ENCODE measurements at places on chromosomes 2 and 18.
A peak's percentile ranks its signal among the peaks of the same experiment; 100 is the strongest.

- peaks cover 7% of the 10 kb centered on the region for H3K27me3 ChIP-seq
- H3K27ac ChIP-seq = no peak overlapping the region
- no peak overlapping the region for H3K4me3 ChIP-seq
- DNase-seq = no peak
- peaks cover 9% of the 10 kb centered on the region for H3K36me3 ChIP-seq
Observed at GRCh38 chr2:121666042-121666441, 16.8 kb upstream of the CLASP1 start.

DNA sequence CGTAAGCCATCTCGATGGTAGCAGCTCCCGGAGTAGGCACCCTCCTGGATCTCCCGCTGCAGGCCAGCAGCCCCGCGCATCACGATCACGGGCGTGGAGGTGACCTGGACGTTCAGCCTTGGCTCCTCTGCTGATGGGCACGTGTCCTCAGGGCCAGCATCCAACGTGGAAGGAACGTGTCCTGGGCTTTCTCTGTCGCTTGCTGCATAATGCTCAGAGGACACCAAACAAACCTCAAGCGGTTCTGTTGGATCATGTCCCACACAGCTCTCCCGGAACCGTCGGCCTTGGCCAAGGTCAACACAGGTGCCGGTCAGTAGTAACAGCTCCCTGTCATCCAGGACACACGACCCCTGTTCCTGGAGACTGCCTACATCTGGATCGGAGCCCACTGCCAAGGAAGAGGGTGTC, 23.1 kb downstream of the PASK start:
- no peak overlapping the region for H3K27ac ChIP-seq
- peak; percentile 16 for DNase-seq
- H3K27me3 ChIP-seq = no peaks in the 10 kb centered on the region
- no peak overlapping the region for H3K4me3 ChIP-seq
- H3K36me3 ChIP-seq = peaks cover 21% of the 10 kb centered on the region
- H3K4me1 ChIP-seq = peaks cover 20% of the 10 kb centered on the region

GRCh38 chr18:61470031-61470674, 136.9 kb downstream of the CDH20 start:
- H3K27me3 ChIP-seq = no peaks in the 10 kb centered on the region
- no peak overlapping the region for H3K27ac ChIP-seq
- H3K4me1 ChIP-seq = no peaks in the 10 kb centered on the region
- no peak overlapping the region for H3K4me3 ChIP-seq
- no peaks in the 10 kb centered on the region for H3K36me3 ChIP-seq
- DNase-seq = no peak

- peaks cover 85% of the 10 kb centered on the region for H3K4me1 ChIP-seq
- no peak overlapping the region for H3K4me3 ChIP-seq
- H3K27me3 ChIP-seq = no peaks in the 10 kb centered on the region
- H3K27ac ChIP-seq = peak overlapping the region; percentile 70
- peaks cover 72% of the 10 kb centered on the region for H3K36me3 ChIP-seq
Observed at GRCh38 chr2:30252723-30253701, 21.7 kb downstream of the LBH start.

- H3K36me3 ChIP-seq = no peaks in the 10 kb centered on the region
- H3K27ac ChIP-seq = no peak overlapping the region
- no peak for DNase-seq
Observed at GRCh38 chr2:176421297-176422050, 152.2 kb downstream of the MTX2 start.

- H3K4me1 ChIP-seq = peaks cover 42% of the 10 kb centered on the region
- H3K27ac ChIP-seq = peak within 1 kb of the TSS; percentile 12
- DNase-seq = peak; percentile 58
- H3K4me3 ChIP-seq = no peak within 1 kb of the TSS
- no peaks in the 10 kb centered on the region for H3K36me3 ChIP-seq
Observed at GRCh38 chr2:218166791-218167190, at the start of gene CXCR1. Gene CXCR1 (minus strand): TSS chr2:218166962. CDS start chr2:218165211, 1,751 bp downstream.

DNA sequence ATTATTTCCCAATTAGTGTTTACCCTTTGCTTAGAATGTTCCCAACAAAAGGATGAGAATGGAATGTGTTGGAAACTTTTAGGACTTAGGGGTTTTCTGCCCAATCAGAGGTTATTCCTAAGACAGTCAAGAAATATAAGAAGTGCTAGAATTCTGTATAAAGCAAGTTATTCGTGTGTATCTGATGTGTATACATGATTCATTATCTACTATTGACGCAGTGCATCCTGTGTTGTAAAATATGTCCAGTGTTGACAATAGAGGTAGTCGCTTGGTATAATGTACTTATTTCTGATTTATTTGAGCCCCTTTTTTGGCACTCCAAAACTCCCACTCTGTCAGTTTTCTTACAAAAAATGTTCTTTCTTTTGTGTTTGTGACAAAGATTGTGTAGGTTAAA, 881 bp downstream of the PIKFYVE start:
- H3K4me1 ChIP-seq = peaks cover 52% of the 10 kb centered on the region
- peak overlapping the region; percentile 94 for H3K27ac ChIP-seq
- H3K36me3 ChIP-seq = peaks cover 23% of the 10 kb centered on the region
- DNase-seq = no peak
- peak overlapping the region; percentile 93 for H3K4me3 ChIP-seq
- peaks cover 3% of the 10 kb centered on the region for H3K27me3 ChIP-seq

GRCh38 chr18:74444104-74444503, 13.0 kb downstream of the DIPK1C start:
- H3K27ac ChIP-seq = no peak overlapping the region
- no peak for DNase-seq
- H3K36me3 ChIP-seq = no peaks in the 10 kb centered on the region
- no peak overlapping the region for H3K4me3 ChIP-seq
- H3K4me1 ChIP-seq = no peaks in the 10 kb centered on the region
- H3K27me3 ChIP-seq = peaks cover 47% of the 10 kb centered on the region

- no peak for DNase-seq
- H3K36me3 ChIP-seq = no peaks in the 10 kb centered on the region
- no peaks in the 10 kb centered on the region for H3K4me1 ChIP-seq
- H3K27ac ChIP-seq = no peak overlapping the region
- H3K4me3 ChIP-seq = no peak overlapping the region
- no peaks in the 10 kb centered on the region for H3K27me3 ChIP-seq
Observed at GRCh38 chr18:26480897-26481795, 67.2 kb downstream of the KCTD1 start.

- DNase-seq = no peak
- H3K27me3 ChIP-seq = peaks cover 21% of the 10 kb centered on the region
- H3K36me3 ChIP-seq = peaks cover 39% of the 10 kb centered on the region
- H3K4me1 ChIP-seq = peaks cover 42% of the 10 kb centered on the region
- no peak overlapping the region for H3K4me3 ChIP-seq
Observed at GRCh38 chr2:181894381-181894780, 2.9 kb downstream of the ITPRID2 start.

- no peak overlapping the region for H3K27ac ChIP-seq
- DNase-seq = no peak
Observed at GRCh38 chr2:30293303-30293921, 62.1 kb downstream of the LBH start.

DNA sequence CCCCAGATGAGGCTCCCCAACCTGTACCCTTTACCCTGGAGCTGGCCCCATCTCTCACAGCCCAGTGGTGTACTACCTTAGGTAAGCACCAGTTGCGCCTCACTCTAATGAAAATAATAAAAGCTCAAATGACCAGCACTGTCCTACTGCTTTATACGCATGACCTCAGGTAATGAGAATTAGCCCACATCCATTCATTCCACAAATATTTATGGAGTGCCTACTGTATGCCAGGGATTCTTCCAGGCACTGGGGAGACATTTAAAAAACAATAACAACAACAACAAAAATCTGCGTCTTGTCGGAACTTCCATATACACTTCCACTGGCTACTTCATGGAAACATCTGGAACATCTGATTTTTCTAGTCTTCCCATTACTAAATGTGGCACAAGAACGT, 20.8 kb downstream of the HPCAL1 start:
- H3K36me3 ChIP-seq = peaks cover 30% of the 10 kb centered on the region
- no peak overlapping the region for H3K27ac ChIP-seq
- H3K27me3 ChIP-seq = no peaks in the 10 kb centered on the region
- H3K4me3 ChIP-seq = no peak overlapping the region
- H3K4me1 ChIP-seq = peaks cover 51% of the 10 kb centered on the region
- no peak for DNase-seq

GRCh38 chr2:239212929-239213642, 187.7 kb downstream of the HDAC4 start:
- no peak overlapping the region for H3K27ac ChIP-seq
- peaks cover 26% of the 10 kb centered on the region for H3K36me3 ChIP-seq
- peaks cover 73% of the 10 kb centered on the region for H3K4me1 ChIP-seq
- DNase-seq = no peak
- H3K4me3 ChIP-seq = no peak overlapping the region

GRCh38 chr18:75790796-75791195, 363.3 kb upstream of the SMIM21 start:
- H3K36me3 ChIP-seq = no peaks in the 10 kb centered on the region
- DNase-seq = no peak
- no peak overlapping the region for H3K27ac ChIP-seq
- no peaks in the 10 kb centered on the region for H3K27me3 ChIP-seq
- no peak overlapping the region for H3K4me3 ChIP-seq
